Activated CD4-positive, alpha-beta T cell treated with anti-CD3 and anti-CD28 coated beads for 48 hours (primary cell): ENCODE measurements at places on chromosomes 11 and 22.

DNA sequence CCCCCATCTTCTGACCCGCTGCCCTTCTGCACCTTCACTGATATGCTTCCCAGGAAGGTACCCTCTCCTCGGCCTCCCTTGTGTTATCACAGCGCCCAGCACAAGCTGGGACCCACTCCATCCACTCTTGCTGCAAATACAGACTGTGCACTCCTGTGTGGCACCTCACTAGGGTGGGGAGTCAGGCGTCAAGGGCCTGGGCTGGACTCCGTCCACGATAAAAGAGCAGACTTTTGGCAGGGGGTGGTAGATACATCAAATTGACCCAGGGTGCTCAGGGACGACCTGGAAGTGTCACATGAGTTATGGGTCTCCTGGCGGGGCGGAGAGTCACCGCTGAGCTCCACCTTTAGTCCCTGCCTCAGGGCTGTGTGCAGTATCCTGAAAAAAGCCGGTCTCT, 908 bp downstream of the TRPM5 start:
- no peak for DNase-seq

- peak; percentile 47 for DNase-seq
Observed at GRCh38 chr22:22666307-22667091, 22.1 kb downstream of the GGTLC2 start.

- no peak for DNase-seq
Observed at GRCh38 chr11:116267146-116267545, 505.6 kb downstream of the BUD13 start.

- no peak for DNase-seq
Observed at GRCh38 chr11:47378836-47379170, 456 bp upstream of the SPI1 start.

GRCh38 chr11:16403448-16403803, 47.1 kb upstream of the SOX6 start:
- DNase-seq, result no peak

DNA sequence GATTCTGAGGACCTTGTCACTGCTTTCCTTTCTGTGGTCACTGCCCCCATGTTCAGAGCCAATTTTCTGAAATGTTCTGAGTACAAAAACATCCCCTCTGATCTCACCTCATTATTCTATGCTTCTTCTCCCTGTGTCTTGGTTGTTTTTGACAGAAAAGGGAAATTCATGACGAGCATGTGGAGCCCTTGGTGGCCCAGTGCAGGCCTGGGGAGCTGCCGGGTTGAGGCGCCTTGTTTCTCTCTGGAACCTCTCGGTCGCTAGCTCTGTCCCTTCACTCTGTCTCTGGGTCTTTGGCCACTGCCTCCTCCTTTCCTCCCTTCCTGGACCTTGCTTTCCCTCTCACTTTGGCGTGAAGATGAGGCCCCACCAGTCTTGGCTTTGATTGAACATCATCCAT, 63.0 kb upstream of the THY1 start:
- DNase-seq, result no peak
